Stimulated activated CD4-positive, alpha-beta T cell treated with anti-CD3 and anti-CD28 coated beads, Interleukin-12 subunit alpha, Interleukin-12 subunit beta, amount 100 ng/mL, for 4 hours (primary cell): ENCODE measurements at places on chromosomes 2 and 18.

DNA sequence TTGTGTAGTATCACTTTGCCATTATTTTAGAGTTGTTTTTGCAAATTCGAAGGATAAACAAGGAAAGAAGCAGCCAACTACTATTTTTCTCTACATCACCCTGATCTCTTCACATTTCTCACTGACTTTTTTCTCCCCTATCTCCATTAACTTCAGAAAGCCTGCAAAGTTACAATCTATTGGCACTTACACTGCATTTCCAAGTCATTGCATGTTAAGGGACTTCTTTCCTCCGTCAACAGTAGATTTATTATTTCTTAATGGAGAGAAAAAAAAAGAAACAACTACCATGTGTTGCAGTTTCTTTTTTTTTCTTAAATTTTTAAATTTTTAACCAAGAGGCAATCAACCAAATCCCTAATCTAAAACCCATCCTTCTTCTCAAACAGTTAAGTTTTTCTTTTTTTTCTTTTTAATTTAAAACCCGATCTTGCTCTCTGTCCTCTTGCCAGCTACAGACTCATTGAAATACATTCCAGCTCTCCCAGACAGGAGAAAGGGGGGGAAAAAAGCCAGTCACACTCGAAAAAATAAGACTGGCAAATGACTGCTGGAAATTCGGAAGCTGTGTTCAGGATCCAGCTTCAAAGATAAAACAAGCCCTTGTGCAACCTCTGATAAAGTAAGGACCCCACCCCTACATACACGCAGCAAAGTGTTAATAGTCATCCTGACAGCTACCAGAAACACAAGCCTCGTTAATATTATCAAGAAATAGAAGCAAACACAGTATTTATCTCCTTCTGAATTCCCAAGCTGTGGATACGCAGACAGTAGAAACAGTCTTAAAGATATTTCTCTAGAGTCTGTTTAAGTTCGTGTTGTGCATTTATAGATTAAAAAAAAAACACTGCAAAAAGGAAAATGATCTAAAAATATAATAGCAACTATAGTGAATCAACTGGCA lies 1.3 kb downstream of the LRRTM4 start:
- DNase-seq = no peak

DNA sequence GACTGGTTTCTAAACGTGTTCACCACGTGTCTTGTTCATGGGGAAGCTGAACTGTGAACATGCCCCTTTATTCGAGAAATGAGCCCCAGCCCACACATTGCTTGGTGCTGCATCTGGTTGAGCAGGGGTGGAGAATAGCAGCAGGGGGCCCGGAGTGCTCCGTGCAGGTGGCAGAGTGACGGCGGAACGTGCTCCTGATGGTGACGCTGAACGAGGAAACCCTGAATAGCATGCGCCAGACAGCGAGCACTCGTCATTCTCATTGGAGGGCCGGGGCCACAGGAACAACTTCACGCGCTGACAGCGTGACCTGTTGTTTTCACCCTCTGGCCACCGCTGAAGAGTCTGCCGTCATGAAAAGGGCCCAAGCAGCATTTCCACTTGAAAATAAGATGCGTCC lies 125.8 kb upstream of the TPO start:
- no peak for DNase-seq

GRCh38 chr2:235780401-235780800 lies 286.6 kb downstream of the AGAP1 start:
- DNase-seq = no peak

DNA sequence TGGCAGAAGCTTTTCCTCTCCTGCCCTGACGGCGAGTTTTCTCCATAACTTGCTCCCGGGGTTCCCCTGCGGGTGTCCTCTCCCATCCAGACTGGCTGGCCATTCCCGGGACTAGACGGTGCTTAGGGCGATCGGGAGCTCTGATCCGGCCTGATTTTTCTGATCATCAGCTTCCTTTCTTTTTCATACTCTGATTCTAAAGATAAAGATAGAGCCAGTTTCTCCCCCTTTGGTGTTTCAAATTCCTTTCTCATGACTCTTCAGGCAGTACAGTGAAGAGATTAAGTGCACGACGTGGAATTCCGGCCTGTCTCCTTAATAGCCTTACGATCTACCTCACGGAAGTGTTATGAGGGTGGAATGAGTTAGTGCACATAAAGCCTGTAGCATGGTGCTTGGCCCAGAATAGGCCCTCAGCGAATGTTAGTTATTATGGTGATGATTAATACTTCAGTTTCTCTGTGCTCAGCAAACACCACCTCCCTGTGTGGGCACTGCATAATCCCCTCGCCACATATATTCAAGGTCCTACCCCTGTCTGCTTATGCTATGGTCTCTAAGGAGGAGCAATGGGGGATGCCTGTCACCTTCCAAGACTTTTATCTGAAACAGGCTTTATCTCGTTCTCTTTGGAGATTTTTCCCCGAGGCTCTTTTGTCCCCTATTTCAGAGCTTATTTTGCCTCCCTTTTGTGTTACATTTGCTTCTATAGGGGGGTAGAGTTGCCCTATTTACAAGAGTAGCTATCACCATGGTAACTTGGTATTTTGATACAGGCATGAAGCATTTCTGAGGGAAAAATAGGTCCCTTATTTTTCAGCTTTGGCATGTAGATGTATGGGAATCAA lies 254.8 kb downstream of the CDH2 start:
- DNase-seq = no peak

GRCh38 chr2:133737242-133737993 lies 169.2 kb upstream of the NCKAP5 start:
- DNase-seq = no peak

GRCh38 chr18:63578357-63578958 lies 8.7 kb upstream of the SERPINB13 start:
- no peak for DNase-seq

GRCh38 chr2:191835539-191836350 lies 11.1 kb downstream of the CAVIN2 start:
- DNase-seq = no peak

DNA sequence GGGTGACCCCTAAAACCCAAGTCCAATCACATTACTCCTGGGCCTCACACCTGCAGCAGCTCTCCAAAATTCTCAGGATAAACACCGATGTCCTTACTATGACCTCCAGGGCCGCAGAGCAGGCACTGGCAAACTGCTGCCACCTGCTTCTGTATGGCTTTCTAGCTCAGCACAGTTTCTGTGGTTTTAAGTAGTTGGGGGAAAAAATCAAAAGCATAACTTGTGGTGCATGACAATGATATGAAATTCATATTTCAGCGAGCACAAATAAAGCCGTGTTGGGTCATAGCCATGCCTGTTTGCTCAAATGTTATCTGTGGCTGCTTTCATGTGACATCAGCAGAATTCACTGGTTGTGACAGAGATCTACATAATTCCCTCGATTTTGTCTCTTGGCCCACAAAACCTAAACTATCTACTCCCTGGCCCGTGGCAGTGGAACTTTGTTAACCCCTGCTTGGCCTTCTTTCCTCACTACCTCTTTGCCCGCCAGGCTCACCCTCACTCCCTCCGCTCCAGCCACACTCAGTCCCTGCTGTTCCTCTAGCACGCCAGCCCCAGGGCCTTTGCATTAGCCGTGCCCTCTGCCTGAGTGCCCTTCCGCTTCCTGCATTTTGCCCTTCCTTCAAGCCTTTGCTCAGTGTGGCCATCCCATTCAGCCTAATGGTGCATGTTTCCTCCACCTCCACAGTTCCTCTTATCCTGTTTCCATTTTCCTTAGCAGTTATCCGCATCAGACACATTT lies 108.3 kb downstream of the AGAP1 start:
- no peak for DNase-seq

GRCh38 chr18:63253428-63254372 lies 65.9 kb downstream of the BCL2 start:
- DNase-seq = no peak

DNA sequence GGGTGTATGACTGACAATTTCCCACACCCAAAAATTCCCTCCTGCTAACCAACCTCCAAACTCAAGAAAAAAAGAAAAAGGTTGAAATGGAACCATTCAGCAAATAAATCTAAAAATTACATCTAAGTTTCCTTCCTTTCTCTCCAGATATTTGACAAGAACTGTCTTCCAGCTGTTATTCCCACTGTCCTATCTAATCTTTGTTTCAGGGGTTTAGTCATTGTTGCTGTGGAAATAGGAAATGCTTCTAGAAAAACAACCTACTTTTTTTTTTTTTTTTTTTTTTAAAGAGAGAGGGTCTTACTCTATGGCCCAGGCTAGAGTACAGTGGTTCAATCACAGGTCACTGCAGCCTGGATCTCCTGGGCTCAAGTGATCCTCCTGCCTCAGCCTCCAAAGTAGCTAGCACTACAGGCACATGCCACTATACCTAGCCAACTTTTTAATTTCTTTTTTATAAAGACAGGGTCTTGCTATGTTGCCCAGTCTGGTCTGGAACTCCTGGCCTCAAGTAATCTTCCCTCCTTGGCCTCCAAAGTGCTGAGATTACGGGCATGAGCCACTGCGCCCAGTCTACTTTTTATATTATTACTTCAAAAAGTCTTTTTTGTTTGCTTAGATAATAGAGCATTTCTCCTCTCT lies 88.1 kb downstream of the ITSN2 start:
- DNase-seq = no peak

DNA sequence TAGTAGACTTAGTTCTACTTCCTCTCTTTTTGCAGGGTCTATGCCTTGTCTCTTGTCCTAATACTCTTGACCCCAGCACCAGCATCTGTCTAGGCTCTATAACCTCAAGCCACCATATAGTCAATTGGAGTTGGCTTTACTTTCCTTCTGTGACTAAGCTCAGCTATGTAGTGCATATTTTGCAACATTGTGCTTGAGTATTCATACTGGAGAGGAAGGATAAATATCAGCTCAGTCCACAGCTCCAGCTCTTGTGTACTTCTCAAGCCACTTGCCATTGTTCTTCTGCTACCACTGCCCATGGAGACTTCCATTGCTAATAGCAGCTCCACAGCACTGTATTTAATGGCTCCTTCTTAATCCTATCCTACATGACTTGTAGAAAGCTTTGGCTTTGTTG lies 35.5 kb upstream of the CD28 start:
- no peak for DNase-seq

GRCh38 chr2:213227458-213227857 lies 56.8 kb upstream of the SPAG16 start:
- DNase-seq = no peak

- DNase-seq = no peak
Observed at GRCh38 chr2:157468931-157469708, 25.2 kb upstream of the CYTIP start.

DNA sequence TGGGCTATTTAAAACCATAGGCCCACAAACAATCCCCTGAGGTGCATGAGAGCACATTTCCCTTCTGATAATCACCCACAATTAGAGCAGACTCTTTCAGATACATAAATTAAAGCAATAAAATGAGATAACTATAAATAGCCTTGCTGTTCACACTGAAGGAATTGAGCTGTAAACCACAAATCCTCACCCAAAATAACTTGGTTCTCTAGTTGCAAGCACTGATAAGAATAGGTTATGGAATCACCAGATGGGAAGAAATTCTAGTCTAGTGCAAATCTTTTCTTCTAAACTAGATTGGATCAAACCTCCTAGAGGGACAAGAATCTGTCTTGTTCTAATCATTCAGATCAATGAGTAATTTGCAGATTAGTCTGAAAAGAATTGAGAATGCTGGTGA lies 64.6 kb downstream of the NAB1 start:
- DNase-seq = no peak

GRCh38 chr2:16664052-16664731 lies 1.4 kb downstream of the CYRIA start:
- DNase-seq = no peak

- DNase-seq = no peak
Observed at GRCh38 chr18:49067071-49067470, 116.3 kb upstream of the SMAD7 start.

DNA sequence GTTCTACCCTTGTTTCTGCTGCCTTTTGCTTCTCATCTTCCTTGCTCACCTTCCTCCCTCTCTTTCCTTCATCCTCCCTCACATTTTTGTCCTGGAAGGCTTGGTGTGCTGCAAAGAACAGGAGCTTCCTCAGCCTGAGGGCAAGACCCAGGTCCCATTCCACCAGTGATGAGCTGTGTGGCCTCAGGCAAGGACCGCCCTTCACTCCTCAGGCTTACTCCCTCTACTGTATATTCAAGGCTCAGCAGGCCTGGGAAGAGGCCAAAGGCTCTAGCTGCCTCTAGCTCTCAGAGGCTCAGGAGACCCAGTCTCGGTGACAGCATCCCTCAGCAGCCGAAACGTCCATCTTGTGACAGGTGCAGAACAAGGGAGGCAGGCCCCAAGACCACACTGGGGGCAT lies 97.5 kb downstream of the MRO start:
- no peak for DNase-seq

DNA sequence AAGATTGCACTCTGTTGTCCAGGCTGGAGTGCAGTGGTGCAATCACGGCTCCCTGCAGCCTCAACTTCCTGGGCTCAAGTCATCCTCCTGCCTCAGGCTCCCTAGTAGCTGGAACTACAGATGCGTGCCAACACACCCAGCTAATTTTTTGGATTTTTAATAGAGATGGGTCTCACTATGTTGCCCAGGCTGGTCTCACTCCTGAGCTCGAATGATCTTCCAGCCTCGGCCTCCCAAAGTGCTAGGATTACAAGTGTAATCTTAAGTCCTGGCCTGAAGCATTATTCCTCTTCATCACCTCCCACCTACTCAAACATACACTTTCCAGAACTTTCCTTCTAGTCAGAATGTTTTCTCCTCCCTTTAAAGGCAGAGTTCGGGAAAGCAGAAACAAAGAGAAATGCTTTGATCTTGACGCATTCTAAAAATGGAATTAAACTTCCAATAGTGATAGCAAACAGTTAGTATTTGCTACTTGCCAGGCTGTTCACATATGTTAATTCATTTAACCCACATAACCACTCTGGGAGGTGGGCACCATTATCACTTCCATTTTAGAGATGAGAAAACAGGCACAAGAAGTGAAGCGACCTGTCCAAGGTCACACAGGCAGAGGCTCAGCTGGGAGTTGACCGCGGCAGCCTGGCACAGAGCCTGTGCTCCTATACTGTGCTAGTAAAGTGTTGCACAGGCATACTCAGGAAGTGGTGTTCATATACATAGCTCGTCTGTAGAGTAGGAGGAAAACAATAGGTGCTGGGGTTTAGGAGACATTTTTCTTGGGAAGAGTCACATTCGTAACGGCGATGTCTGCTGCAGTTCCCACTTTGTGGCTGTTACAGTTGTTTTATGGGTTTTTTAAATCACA lies 24.6 kb downstream of the TEX44 start:
- no peak for DNase-seq

- DNase-seq = no peak
Observed at GRCh38 chr2:165772183-165772582, 21.9 kb downstream of the GALNT3 start.

DNA sequence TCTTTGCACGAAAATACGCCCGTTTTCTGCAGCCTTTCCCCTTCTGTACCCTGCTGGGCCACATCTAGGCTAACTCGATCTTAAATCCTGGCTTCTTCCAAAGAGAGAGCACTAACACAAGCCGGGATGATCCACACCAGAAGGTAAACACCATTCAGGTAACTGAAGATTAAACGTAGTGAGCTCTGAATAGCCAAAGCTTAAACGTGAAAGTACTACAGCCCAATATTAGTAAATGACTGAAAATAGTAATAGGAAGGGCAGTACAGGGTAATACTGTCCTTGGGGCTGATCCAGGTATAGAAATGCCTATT lies 422 bp upstream of the MRPL53 start:
- no peak for DNase-seq
